ENCODE measurements at places on chromosomes 11 and 22.

GRCh38 chr11:31499576-31500178 is 9.7 kb downstream of the IMMP1L start:
- no peak for DNase-seq

DNA sequence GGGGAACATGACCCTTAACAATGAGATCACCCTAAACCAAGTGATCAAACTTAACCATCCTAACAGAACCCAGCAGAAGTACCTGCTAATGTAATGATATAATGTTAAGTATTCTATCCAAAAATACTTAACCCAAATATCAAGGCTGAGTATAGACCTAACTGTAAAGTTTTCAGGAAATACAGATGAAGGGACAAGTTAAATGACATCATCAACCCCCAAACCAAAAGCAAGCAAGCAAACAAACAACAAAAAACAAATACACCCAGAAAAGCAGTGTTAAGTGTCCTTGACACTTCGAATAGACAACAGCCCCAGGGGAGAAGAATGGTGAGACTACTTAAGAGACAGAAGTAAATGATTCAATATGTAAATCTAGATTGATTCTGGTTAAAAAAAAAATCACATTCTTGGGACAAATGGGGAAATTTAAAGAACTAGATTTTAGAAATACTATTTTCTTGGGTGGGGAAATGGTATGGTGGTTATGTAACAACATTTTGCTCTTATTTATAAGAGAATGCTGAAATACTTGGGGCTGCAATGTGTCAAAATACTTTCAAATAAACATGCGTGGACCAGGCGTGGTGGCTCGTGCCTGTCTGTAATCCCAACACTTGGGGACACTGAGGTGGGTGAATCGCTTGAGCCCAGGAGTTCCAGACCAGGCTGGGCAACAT is 2.5 kb downstream of the CSTF3 start:
- no peak for DNase-seq

- DNase-seq = no peak
Observed at GRCh38 chr11:36565031-36565610, 2.7 kb upstream of the RAG1 start.

DNA sequence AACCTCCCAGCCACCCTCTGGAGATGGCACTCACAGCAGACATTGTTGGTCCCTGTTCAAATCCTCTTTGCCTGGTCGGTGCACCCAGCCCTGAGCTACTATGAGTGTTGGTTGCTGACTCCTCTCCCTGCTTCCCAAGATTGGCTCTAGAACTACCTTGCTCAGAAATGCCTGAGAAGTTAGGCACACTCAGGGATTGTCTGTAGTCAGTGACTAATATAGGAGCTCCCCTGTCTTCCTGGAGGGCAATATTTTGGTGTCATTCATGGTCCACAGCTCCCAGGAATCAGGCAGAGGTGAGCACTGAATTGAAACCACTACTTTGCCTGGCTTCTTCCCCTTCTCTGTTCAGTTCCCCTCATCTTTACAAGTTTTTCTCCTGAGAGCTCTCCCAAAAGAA is 325.9 kb downstream of the MIAT start:
- no peak for DNase-seq

GRCh38 chr11:30879322-30880005 is 293.3 kb upstream of the MPPED2 start:
- DNase-seq = no peak

- peak; percentile 19 for DNase-seq
Observed at GRCh38 chr22:41582694-41583093, 6.9 kb downstream of the PMM1 start.

DNA sequence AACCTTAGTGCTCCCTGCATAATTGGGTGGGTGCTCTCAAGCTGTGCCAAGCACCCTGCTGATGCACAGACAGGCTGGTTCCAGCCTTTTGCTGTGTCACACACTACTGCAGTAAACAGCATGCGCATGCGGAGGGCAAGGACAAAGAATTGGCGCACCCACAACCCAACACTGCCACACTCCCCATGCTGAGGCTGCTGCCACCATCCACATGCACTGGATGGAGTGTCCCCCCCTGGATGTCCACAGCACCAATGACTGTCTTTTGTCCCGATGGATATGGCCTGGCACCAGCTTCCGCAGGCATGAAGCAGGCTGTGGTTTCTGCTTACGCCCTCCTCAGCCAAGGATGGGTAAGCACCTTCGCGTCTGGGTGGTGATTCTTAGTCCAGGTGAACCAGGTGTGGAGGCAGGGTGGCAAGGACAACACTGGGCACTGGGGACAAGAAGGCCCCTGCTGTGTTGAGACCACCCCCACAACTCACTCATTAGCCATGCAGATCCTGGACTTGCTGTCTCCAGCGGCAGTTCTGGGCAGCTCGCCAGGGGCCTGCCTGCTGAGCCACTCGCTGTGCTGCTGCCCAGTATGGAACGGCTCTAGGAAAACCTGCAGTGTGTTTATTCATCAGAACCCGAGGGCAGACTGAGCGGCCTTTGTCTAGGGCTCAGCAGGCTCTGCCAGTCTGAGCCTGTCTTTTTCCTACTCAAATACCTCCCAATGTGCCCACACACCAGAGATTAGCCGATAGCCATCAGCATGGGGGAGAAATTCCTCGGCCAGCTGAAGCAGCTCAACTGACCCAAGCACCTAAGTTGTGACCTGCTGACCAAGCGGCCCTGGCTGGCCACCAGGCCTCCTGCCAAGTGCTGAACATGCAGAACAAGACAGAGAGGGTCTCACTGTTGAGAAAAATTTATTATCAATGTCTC is 8.2 kb upstream of the NAP1L4 start:
- peak; percentile 79 for DNase-seq

GRCh38 chr11:114194702-114195101 is 101.5 kb upstream of the NNMT start:
- DNase-seq = no peak

GRCh38 chr22:24006207-24006913 is 1.1 kb upstream of the GSTT4 start:
- DNase-seq = no peak

GRCh38 chr22:37229012-37229804 is 14.9 kb downstream of the RAC2 start:
- DNase-seq = no peak

DNA sequence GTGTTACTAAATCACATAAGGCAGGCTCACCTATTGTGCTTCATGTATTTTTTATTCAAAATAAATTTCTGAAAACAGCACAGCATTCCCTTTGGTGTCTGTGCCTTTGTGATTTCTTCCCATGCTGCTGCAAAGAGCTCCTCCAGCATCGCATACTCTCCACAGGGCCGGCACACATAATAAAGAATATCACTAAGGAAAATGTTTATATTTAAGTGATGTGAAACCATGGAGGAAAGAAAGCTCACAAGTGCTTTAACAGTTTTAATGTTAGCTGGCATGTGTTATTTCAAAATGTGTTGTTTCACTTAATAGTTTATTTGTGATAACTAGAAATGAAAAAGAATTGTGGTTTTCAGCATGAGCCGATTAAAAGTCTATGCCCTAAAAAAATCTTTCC is 241.3 kb upstream of the ANO3 start:
- no peak for DNase-seq

DNA sequence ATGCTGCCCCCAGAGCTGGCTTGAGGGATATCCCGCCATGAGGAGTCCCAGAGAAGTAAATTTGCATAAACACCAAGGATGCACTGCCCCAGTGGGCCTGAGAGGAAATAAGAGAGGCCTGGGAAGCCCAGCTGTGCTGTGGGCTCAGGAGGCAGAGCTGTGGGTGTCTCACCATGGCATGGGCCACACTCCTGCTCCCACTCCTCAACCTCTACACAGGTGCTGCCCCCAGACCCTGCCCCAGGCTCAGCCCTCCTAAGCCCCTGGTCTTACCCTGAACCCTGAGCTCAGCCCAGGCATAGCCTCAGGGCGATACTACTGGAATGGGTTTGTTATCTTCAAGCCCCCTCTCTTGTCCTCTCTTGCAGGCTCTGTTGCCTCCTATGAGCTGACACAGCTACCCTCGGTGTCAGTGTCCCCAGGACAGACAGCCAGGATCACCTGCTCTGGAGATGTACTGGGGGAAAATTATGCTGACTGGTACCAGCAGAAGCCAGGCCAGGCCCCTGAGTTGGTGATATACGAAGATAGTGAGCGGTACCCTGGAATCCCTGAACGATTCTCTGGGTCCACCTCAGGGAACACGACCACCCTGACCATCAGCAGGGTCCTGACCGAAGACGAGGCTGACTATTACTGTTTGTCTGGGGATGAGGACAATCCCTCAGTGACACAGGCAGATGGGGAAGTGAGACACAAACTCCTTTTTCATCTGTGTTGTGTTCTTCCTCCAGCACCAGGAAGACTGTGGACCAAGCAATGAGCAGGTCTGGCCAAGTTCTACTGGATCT is 59.9 kb downstream of the GGTLC2 start:
- no peak for DNase-seq

DNA sequence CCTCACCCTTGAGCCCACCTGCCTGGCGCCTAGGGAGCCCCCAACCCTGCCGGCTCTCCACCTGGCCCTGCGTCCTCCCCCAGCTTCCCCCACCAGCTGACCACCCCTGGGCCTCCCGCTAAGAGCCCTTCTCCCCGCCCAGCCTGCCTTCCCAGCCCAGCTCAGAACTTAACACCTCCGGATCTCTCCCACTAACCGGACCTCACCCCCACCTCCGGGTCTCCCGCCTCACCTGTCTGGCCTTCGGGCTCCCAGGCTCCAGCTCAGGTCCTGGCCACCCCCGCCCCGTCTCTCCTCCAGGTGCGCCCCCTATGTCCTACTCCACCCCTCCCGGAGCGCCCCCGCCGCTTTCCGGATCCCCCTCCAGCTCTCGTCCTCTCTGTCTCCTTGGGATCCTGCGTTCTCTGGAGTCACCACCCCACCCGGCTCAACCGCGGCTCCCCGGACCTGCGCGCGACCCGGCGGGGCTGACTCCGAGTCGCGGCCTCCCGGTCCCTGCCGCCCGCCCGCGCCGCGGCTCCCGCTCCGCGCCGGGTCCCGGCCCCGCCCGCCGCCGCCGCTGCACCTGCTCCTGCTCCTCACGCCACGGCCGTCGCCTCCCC is at the start of gene KCNJ11:
Gene KCNJ11 (minus strand): TSS at position 51 of the 602 bp plus-strand sequence. CDS start 568 bp downstream, outside the sequence.
- DNase-seq = no peak

DNA sequence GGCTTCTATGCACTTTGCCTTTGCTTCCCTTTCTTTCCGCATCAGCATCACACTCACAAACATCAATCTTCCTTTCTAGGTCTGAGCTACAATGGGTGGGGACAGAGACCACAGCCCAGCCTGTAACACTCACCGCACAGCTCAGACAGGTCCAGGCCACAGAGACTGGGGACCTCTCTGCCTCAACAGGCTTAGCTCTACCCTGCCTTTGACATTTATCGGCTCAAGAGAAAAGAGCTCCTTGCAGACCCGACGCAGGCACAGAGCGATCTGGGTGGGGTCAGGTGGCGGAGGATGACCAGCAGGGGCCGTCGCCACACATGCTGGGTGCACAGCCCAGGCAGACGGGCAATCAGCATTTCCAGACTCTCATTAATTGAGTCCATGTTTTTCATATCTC is 837.3 kb downstream of the TBC1D22A start:
- no peak for DNase-seq

Data from left ventricle myocardium inferior (tissue), 1 donor.